ENCODE measurements at places on chromosomes 12 and 14. TPM values are rescaled to one million over a fixed set of nuclear protein-coding genes. Genes with fewer than 3 reads are reported as not detected.
A peak's percentile ranks its signal among the peaks of the same experiment; 100 is the strongest.

DNA sequence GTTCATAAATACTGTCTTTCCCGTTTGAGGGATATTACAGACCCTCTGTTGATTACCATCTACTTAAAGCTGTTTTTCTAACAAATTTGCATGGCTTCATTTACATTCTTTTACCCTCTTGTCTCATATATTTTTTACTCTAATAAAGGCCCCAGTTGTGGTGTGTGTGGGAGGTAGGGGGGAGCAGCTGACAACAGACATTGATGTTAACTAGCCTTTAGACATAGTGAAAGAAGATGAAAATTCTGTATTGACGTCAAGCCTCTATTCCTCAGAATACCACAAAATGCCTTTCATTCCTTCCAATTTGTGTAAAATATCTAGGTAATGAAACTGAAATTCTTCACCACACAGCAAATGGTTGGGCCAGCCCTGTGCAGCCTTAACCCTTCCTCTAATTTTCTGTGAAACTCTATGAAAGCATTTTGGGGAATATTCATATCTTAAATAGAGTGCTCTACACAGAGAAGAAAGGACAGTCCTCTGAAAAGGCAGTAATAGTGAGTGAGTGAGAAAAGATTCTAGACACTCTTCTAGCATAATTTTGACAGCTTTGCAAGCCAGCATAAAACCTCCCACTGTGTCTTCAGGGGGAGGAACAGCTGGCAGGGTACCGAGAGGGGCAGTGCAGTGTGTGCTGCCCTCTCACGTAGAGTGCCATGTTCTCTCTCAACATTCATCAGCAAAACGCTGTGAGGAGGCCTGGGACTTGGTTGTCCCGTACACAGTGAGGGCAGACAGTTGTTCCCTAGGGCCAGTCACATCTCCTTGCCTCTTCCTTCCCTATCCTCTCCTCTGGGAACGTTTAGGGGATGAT is 20.1 kb upstream of the CERS5 start:
- H3K36me3 ChIP-seq = peaks cover 61% of the 10 kb centered on the region
- peak overlapping the region; percentile 97 for H3K27ac ChIP-seq
- no peak overlapping the region for H3K4me3 ChIP-seq
- no peaks in the 10 kb centered on the region for H3K27me3 ChIP-seq
- H3K4me1 ChIP-seq = peaks cover 64% of the 10 kb centered on the region
- DNase-seq = peak; percentile 75

- peaks cover 3% of the 10 kb centered on the region for H3K36me3 ChIP-seq
- H3K4me1 ChIP-seq = no peaks in the 10 kb centered on the region
- peak; percentile 72 for DNase-seq
- H3K4me3 ChIP-seq = no peak overlapping the region
- no peak overlapping the region for H3K27ac ChIP-seq
Observed at GRCh38 chr12:131903270-131904255, 9.1 kb downstream of the ULK1 start.

- no peaks in the 10 kb centered on the region for H3K4me1 ChIP-seq
- no peak for DNase-seq
- H3K27me3 ChIP-seq = no peaks in the 10 kb centered on the region
- peaks cover 49% of the 10 kb centered on the region for H3K36me3 ChIP-seq
- H3K4me3 ChIP-seq = no peak overlapping the region
Observed at GRCh38 chr14:22564463-22564862, 24.6 kb downstream of the DAD1 start.

- H3K27ac ChIP-seq = no peak overlapping the region
- no peaks in the 10 kb centered on the region for H3K36me3 ChIP-seq
- no peak for DNase-seq
- no peaks in the 10 kb centered on the region for H3K27me3 ChIP-seq
- H3K4me3 ChIP-seq = no peak overlapping the region
Observed at GRCh38 chr12:116333402-116333801, 55.9 kb upstream of the MED13L start.

DNA sequence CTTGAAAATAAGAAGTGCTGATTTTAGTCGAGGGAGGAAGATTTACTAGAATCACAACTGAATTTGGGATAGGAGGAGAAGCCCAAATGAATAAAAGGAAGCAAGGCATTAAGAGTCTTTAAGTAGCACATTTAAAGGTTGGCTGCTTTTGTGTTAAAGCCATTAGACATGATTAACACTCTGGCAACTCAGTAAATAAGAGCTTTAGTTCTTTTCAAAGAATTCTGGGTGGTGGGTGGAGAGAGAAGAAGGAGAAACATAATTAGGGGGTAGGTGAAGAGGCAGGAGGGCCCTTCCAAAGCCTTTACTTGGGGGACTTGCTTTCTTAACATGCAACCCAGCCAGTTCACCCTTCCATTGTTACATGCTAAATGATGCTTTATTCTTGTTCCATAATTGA is 284.6 kb upstream of the SEL1L start:
- H3K4me3 ChIP-seq = no peak overlapping the region
- no peak overlapping the region for H3K27ac ChIP-seq
- no peak for DNase-seq
- no peaks in the 10 kb centered on the region for H3K36me3 ChIP-seq

DNA sequence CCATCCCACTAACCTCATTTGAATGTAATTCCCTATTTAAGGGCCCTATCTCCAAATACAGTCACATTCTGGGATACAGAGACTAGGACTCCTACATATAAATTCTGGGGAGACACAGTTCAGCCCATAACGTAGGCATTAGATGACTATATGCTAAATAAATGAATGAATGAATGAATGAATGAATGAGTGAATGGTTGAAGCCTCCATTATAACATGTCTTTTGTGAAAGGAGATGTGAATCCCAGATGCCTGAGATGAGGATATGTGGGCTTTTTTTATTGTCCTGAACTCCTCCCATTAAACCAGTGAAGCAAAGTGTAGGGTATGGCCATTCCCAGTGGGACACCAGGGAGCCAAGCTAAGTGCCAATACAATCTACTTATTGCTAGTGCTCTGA is 20.5 kb upstream of the TMEM233 start:
- H3K27me3 ChIP-seq = no peaks in the 10 kb centered on the region
- peaks cover 5% of the 10 kb centered on the region for H3K4me1 ChIP-seq
- no peak for DNase-seq
- no peak overlapping the region for H3K27ac ChIP-seq
- H3K4me3 ChIP-seq = no peak overlapping the region
- H3K36me3 ChIP-seq = no peaks in the 10 kb centered on the region

GRCh38 chr12:119940897-119941296 is 48.1 kb upstream of the BICDL1 start:
- peaks cover 8% of the 10 kb centered on the region for H3K27me3 ChIP-seq
- DNase-seq = peak; percentile 86

GRCh38 chr14:69327507-69327906 is 67.5 kb downstream of the GALNT16 start:
- no peaks in the 10 kb centered on the region for H3K4me1 ChIP-seq
- H3K27me3 ChIP-seq = no peaks in the 10 kb centered on the region
- H3K27ac ChIP-seq = no peak overlapping the region
- no peak overlapping the region for H3K4me3 ChIP-seq
- H3K36me3 ChIP-seq = no peaks in the 10 kb centered on the region

- no peak overlapping the region for H3K4me3 ChIP-seq
- H3K4me1 ChIP-seq = no peaks in the 10 kb centered on the region
- no peak overlapping the region for H3K27ac ChIP-seq
- no peaks in the 10 kb centered on the region for H3K27me3 ChIP-seq
Observed at GRCh38 chr14:96112032-96112431, 72.9 kb downstream of the C14orf132 start.

GRCh38 chr12:128743916-128744315 is 79.8 kb downstream of the SLC15A4 start:
- no peak overlapping the region for H3K4me3 ChIP-seq
- no peak for DNase-seq
- no peaks in the 10 kb centered on the region for H3K27me3 ChIP-seq
- H3K36me3 ChIP-seq = no peaks in the 10 kb centered on the region
- H3K4me1 ChIP-seq = no peaks in the 10 kb centered on the region

- no peaks in the 10 kb centered on the region for H3K27me3 ChIP-seq
- H3K4me3 ChIP-seq = no peak overlapping the region
- no peaks in the 10 kb centered on the region for H3K36me3 ChIP-seq
- H3K4me1 ChIP-seq = peaks cover 6% of the 10 kb centered on the region
- DNase-seq = no peak
Observed at GRCh38 chr12:76308866-76309265, 39.3 kb downstream of the BBS10 start.

The ASCL1 gene
- not detected for total RNA-seq
